ENCODE measurements at places on chromosomes 1 and 21.

GRCh38 chr1:156845055-156845952, 13.6 kb downstream of the INSRR start:
- peak; percentile 54 for DNase-seq

- DNase-seq, result no peak
These were observed 27.8 kb downstream of the LRRC7 start for GRCh38 chr1:69595486-69595885.

DNA sequence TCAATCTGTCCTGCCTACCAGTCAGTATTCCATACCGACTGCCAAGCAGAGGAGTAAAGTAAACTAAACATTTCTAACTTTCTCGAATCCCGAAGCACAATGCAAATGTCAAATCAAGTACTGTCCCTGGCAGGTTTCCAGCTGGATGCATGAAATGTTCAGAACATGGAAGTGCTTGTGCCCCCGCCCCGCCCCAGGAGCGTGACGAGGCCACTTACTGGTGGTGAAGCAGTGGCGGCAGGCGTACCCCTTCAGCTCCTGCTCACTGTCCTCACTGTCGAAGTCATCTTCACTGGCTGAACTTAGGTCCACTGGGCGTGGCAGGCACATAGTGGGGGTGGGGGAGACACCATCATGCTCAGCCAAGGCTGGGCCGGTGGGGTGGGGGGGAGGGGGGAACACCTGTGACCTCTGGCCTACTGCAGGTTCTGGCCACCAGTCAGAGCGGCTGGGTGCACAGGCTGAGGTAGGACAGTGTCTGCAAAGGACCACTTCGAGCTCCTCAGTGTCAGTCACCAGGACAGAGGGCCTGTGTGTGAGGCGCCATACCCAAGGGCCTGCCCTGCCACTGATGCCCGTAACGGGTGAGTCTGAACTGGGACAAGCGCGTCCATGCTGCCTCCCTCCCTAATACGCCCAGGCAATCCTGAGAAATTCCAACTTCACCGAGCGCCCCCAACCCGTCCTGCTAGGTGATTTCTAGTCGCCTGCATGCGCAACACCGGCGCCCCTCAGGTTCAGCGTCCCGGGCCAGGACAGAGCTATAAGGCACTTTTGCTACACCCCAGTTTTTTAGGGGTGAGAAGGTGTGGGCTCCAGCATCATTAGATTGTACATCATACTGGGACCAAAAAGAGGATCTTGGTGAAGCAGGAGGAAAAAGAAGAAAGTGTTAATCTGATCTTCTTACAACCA, 46.9 kb downstream of the SLC45A1 start:
- DNase-seq, result no peak

- no peak for DNase-seq
These were observed 76.4 kb upstream of the ARTN start for GRCh38 chr1:43857163-43857562.

- DNase-seq, result peak; percentile 37
These were observed 26.8 kb downstream of the CCN1 start for GRCh38 chr1:85607126-85607920.

DNA sequence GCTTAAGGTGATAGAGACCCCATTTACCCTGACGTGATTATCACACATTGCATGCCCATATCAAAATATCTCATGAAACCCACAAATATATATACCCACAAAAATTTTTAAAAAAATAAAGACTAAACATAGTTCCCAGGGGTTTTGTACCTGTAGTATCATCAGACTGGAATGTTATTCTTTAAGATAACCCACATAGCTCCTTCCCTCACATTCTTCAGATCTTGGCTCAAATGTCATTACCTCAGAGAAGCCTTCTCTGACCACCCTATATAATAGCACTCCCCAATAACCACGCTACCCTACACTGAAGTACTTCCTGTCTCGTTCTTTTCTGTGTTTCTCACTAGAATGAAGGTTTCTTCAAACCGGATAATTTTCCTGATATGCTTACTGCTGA, 138.3 kb upstream of the SNX7 start:
- no peak for DNase-seq

GRCh38 chr1:178490967-178491366, 5.8 kb downstream of the CLEC20A start:
- DNase-seq, result no peak

- no peak for DNase-seq
These were observed 57.3 kb downstream of the NFASC start for GRCh38 chr1:204927673-204928641.

DNA sequence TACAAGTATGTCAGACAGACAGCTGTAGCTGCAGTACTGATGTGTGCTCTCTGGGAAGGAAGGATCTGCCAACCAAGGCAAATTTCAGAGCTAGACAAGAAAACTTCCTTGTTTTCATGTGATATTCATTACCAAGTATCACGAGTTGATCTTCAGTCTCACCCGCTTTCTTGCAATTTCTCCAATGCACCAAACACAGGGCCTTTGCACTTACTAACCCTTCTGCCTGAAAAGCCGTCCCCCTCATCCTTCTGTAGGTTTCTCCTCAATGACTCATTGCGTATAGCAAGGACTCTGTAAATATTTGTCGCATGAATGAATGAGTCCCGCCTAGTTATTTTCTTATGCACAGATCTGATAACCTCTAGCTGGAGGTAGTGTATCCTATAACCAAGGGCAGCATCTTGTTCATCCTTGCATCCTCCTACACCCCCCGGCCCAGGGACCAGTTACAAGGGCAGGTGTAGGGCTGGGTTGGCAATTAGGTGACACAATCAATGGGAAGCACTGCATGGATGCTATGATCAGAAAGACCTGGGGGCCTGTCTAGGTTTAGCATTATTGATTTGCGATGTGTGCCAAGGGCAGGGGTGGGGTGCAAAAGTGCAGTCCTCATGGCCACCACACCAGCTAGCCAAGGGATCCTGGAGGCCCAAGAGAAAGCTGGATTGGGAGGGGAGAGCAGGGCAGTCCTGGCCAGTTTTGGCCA, 51.4 kb upstream of the GPR157 start:
- DNase-seq, result no peak

DNA sequence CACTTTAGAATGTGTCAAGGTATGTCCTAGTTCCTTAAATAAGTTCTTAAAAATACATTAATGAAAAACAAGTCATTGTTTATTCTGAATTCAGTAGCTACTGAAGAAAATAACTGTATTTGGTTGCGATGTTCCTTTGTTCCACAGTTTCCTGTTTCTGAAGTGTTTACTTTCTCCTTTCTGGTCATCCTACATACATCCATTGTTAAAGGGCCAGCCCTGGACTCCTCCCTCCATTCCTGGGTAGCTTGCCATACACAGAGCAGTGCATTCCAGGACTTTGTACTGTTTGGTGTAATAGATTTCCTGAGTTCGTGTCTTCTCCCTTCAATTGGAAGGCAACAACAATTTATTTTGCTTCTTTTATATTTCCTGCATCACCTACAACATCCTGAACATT, 845.4 kb upstream of the CXADR start:
- no peak for DNase-seq

All from nephron progenitor cell (in vitro differentiated cells).